ENCODE measurements at places on chromosomes 4 and X.

GRCh38 chr4:173370130-173370476 lies 651 bp upstream of the SAP30 start:
- no peak for DNase-seq

GRCh38 chr4:15695729-15696128 lies 7.1 kb upstream of the BST1 start:
- no peak for DNase-seq

DNA sequence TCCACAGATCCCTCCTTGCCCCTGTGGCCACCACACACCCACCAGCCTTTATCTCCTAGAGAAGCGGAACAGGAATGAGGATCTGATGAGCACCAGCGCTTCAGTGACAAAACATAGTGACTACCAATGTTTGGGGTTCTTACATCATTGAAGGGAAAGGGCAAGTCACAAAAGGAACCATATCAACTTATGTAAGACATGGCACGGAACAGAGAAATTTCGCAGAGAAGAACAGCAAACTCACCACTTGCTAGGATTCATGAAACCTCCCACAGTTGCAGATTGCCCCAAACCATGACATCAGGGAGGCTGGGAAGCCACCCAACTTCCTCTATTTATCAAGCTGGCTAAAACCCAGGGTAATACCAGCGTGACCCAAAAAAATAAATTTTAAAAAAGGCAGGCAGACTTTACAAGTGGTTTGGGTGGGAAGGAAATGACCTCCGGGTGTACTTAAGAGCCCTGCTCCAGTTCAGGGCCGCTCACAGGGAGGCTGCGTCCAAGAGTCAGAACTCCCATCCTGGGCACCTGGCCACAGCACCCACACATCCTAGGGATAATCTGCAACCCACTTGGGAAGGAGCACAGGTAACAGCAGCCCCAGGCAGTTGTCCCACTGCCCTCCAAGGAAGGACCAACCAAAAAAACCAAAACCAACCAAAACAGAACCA lies 36.0 kb downstream of the ADGRG2 start:
- no peak for DNase-seq

DNA sequence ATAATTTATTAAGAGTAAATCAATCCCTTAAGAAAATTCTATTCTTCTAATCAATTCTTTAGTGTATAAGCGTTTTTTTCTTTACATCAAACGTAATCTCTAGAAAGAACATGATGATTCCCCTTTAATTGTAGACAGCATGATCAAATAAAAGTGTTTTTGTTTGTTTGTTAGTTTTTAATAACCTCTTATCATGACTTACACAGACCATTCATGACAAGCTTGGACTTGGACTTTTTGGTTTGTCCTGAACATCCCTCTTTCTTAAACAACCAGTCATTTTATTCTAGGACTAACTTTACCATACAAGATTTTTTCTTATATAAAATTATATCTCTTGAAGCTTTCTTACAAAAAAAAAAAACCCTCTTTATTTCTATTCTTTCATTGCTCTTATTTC lies 344.6 kb upstream of the SPOCK3 start:
- DNase-seq: no peak

DNA sequence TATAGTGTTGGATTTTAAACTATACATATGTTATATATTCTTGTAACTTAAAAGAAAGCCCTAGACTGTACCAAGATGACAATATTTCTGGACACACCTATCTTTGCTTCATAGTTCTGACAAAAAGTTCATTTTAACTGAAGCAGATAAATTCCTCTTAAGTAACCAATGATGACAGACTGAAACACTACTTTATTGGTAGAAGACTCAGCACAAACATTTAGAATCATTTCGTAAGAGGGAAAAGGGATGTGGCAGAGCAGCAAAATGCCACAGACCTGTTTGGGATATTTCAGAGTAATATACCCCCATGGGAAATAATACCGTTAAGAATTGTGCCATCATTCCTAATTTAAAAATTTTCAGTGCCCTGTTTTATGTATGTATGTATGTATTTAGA lies 56.2 kb downstream of the APOO start:
- no peak for DNase-seq

GRCh38 chr4:59597536-59598329 lies 1602.4 kb upstream of the ADGRL3 start:
- DNase-seq: no peak

- DNase-seq: no peak
These were observed 82.1 kb downstream of the PPP2R2C start for GRCh38 chr4:6390356-6390755.

DNA sequence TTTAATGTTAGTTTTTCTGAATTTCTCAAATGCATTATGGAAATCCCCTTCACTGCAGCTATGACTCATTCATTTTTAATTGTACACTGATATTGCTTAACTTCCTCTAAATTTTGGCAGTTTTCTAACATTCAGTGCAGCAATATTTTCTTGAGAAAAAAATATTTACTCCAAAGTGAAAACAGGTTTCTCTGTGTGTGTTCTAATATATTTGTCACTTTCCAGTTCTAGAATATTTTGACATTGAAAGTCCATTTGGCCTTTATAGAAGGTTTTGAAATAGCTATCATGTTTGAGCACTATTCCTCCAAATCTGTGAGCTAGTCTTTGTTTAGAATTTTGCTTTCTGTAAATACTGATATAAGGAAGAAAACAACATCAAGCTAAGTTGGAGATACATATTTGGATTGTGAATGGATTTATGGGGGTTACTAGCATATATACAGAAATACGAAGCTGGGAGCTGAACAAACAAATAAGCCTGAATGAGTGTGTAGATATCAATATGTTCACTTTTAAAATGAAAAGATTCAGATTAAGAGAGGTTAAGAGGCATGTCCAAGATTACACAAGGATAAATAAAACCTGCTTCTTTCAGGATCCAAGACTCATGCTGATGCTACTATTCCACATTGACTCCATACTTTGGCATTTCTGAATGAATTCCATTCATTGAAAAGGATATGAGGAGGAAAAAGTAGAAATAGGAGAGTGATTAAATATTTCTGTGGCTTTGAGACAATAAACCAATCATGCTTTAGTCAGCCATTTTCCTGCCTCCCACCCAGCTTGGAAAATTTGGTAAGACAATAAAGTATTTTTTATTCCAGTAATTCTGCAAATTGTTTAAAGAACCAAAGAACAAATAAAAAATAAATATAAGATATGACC lies 57.3 kb upstream of the SLIT2 start:
- DNase-seq: peak; percentile 73

GRCh38 chrX:70878902-70879301 lies 29.6 kb downstream of the TEX11 start:
- no peak for DNase-seq

- DNase-seq: no peak
These were observed 1068.8 kb downstream of the ARAP2 start for GRCh38 chr4:35175487-35175886.

- no peak for DNase-seq
These were observed 28.7 kb upstream of the CABS1 start for GRCh38 chr4:70306076-70306475.

DNA sequence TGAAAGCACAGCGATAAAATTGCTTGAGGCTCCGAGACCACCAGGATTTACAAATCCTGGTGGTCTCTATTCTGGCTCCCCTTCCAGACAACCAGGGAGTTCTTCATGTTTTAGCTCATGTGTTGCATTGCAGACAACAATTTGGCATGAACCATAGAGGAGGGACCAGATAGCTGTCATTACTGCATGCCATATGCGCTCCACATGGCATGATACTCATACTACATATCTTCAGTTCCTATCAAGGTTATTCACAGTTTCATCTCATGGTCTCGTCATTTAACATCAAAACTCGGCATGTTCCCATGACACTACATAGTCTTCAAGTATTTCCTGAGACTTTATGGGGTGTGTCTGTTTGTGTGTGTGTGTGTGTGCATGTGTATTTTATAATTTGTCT lies 220.3 kb downstream of the OR13H1 start:
- no peak for DNase-seq

GRCh38 chr4:186840222-186840701 lies 116.6 kb upstream of the FAT1 start:
- no peak for DNase-seq

GRCh38 chr4:184891816-184892397 lies 66.1 kb upstream of the ACSL1 start:
- no peak for DNase-seq

GRCh38 chrX:54509400-54509799 lies 13.4 kb upstream of the FGD1 start:
- DNase-seq: no peak

- DNase-seq: peak; percentile 8
These were observed 51.8 kb downstream of the LRP2BP start for GRCh38 chr4:185343726-185344581.

DNA sequence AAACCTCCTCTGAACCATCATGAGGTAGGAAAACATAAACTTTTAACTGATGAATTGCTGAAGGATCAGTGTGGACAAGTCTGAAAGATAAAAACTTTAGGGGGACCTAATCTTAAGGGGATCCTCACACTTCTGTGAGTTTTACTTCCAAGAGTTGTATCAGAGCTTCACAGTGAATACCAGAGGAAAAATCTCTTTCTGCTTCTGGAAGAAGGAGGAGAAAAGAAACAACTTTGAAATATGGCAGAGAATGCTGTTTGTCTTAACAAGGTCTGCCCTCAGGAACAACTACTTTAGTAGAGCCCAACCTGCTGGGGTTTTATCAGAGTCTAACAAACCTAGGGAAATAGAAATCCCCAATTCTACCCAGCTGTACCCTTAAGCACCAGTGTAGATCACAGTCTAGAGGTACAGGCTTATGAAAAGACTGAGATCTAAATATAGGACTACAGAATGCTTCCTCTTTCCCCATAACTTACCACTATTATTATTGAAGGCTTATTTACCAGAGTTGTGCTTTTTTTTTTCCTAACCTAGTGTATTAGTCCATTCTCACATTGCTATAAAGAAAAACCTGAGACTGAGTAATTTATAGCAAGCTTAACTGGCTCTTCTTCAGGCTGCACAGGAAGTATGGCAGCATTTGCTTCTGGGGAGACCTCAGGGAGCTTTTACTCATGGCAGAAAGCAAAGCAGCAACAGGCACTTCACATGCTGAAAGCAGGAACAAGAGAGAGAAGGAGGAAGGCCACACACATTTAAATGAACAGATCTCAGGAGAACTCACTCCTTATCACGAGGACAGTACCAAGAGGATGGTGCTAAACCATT lies 167.9 kb downstream of the CAMK2D start:
- no peak for DNase-seq

GRCh38 chrX:153374426-153374825 lies 26.7 kb downstream of the PNMA6E start:
- DNase-seq: no peak

DNA sequence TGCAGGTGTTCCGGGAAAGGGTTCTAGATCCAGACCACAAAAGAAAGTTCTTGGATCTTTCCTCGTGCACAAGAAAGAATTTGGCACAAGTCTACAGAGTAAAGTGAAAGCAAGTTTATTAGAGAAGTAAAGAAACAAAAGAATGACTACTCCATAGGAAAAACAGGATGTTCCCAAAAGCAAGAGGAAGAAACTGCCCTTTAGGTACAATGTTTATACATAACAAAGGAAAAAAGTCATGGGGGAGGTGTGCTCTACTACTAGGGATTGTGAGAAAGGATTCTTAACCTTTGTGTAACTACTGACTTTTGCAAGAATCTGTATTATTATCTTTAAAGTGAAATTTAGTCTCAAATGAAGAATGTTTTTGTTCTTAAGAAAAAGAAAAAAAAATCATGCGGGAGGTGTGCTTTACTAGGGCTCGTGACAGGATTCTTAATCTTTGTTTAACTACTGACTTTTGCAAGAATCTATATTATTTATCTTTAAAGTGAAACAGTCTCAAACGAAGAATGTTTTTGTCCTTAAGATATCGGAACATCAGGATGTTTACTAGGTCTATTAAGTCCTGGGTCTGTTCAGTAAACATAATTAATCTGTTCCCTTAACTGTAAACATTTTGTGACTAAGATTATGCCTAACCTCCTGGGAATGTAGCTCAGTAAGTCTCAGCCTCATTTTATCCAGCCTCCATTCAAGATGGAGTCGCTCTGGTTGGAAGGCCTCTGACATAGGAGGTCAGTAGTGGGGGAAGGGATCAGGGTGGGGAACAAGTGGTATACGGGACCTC lies 110.4 kb upstream of the BEND4 start:
- no peak for DNase-seq

DNA sequence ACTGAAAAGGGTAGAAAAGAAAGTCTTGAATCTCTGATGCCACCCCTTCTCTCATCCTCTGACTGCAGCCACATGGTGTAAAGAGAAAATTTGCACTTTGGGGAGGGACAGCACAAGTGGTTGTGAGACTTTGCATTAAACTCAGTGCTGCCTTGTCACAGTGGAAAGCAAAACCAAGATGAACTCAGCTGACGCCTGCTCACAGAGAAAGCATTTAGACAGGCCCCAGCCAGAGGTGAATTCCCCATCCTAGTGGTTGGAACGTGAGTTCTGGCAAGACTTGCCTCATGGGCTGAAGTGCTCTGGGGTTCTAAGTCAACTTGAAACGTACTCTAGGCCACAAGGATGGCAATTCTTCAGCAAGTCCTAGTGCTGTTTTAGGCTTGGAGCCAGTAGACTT lies 1101.4 kb downstream of the ADGRL3 start:
- DNase-seq: no peak

- DNase-seq: no peak
These were observed 27.2 kb downstream of the NOP14 start for GRCh38 chr4:2935762-2936743.

DNA sequence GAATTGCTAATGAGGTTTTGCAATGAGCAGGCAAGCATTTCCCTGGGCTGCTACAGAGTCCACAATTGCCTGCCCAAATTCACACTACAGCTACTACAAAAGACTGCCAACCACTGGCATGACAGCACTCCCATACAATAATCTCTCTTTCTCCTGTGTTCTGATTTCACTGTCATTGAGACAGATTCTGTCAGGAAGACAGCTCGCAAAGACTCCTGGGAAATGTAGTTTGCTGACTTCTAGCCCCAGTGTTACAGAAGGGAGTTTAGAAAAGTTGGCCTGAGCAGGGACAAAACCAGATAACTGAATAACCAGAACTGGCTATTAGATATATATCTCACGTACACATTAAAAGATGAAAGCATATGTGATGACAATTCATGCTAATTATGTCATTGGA lies 1231.3 kb upstream of the PRKX start:
- DNase-seq: no peak

DNA sequence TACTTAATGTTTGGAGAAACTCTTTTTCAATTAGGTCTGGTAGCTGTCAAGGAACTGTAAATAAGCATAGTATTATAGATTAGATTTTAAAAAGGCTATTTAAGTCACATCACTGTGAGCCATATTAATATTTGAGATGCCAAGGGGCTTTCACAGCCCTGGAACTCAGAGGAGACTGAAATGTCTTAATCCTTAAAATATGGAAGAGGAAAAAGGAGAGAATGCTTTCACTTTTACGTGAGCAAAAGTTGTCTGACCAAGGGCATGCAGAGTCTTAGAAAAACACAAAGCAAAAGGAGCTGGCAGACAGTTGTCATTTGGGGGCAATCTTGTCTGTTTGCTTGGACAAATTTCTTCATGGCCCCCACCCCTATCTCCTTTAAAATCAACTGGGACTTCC lies 253.2 kb upstream of the IGFBP7 start:
- DNase-seq: no peak

- DNase-seq: no peak
These were observed 103.2 kb downstream of the AMMECR1 start for GRCh38 chrX:110214684-110215083.

- DNase-seq: peak; percentile 47
These were observed 378 bp upstream of the RPS6KA6 start for GRCh38 chrX:84188320-84188834.

All from fibroblast of the conjunctiva (primary cell).